ENCODE measurements at places on chromosomes 11 and 22.

GRCh38 chr11:64624883-64625481 lies 34.0 kb downstream of the SLC22A12 start:
- H3K4me1 ChIP-seq = peaks cover 17% of the 10 kb centered on the region
- no peak overlapping the region for H3K27ac ChIP-seq
- H3K27me3 ChIP-seq = no peaks in the 10 kb centered on the region
- no peak overlapping the region for H3K4me3 ChIP-seq

GRCh38 chr11:88813233-88813915 lies 252.4 kb downstream of the GRM5 start:
- no peaks in the 10 kb centered on the region for H3K4me1 ChIP-seq
- no peak overlapping the region for H3K4me3 ChIP-seq
- no peak overlapping the region for H3K27ac ChIP-seq
- DNase-seq = no peak
- H3K27me3 ChIP-seq = no peaks in the 10 kb centered on the region

GRCh38 chr11:32186118-32186517 lies 95.2 kb downstream of the RCN1 start:
- H3K4me3 ChIP-seq = no peak overlapping the region
- H3K27me3 ChIP-seq = no peaks in the 10 kb centered on the region
- no peak for DNase-seq
- no peaks in the 10 kb centered on the region for H3K4me1 ChIP-seq

- DNase-seq = no peak
- no peak overlapping the region for H3K4me3 ChIP-seq
- no peaks in the 10 kb centered on the region for H3K27me3 ChIP-seq
- H3K27ac ChIP-seq = no peak overlapping the region
These were observed 34.7 kb downstream of the PPM1F start for GRCh38 chr22:21917959-21918261.

GRCh38 chr11:26234451-26234850 lies 97.5 kb upstream of the ANO3 start:
- no peaks in the 10 kb centered on the region for H3K36me3 ChIP-seq
- H3K27me3 ChIP-seq = no peaks in the 10 kb centered on the region
- no peak for DNase-seq

DNA sequence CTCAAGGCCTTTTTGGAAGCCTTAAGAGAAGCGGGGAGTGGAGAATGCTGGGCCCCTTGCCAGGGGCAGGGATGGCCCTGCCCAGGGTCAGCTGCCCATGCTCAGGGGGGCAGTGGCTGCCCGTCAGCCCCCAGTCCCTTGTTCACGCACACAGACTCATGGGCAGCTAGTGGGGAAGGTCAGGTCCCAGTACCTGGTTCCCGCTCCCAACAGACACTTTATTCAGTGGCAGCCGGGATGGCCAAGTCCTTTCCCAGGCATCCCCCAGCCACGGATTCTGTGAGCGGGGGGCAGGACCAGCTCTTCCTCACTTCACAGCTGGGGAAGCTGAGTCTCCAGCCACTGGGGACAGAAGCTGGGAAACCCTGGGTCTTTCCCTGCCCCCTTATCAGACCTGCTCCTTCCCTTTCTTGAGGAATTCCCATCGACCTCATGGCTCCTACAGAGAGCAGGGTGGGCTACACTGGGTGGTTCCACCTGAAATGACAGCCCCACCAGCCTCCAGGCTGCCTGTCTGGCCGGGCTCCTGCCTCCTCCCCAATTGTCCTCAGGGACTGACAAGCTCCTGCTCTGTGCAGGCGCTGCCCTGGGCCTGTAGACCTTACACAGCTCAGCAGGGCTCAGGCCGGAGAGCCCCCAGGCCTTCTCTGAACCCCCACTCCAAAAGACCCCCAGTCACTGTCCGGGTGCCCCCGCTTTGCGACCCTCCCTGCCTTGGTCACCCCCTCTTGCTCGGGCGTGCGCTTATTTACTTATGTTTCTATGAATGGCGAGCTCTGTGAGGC lies 61.0 kb upstream of the FGF3 start:
- H3K27ac ChIP-seq = no peak overlapping the region
- peaks cover 57% of the 10 kb centered on the region for H3K27me3 ChIP-seq
- H3K4me1 ChIP-seq = no peaks in the 10 kb centered on the region
- no peaks in the 10 kb centered on the region for H3K36me3 ChIP-seq

GRCh38 chr11:69652999-69653398 lies 12.0 kb downstream of the CCND1 start:
- peaks cover 65% of the 10 kb centered on the region for H3K36me3 ChIP-seq
- DNase-seq = no peak
- no peak overlapping the region for H3K27ac ChIP-seq
- no peaks in the 10 kb centered on the region for H3K27me3 ChIP-seq

DNA sequence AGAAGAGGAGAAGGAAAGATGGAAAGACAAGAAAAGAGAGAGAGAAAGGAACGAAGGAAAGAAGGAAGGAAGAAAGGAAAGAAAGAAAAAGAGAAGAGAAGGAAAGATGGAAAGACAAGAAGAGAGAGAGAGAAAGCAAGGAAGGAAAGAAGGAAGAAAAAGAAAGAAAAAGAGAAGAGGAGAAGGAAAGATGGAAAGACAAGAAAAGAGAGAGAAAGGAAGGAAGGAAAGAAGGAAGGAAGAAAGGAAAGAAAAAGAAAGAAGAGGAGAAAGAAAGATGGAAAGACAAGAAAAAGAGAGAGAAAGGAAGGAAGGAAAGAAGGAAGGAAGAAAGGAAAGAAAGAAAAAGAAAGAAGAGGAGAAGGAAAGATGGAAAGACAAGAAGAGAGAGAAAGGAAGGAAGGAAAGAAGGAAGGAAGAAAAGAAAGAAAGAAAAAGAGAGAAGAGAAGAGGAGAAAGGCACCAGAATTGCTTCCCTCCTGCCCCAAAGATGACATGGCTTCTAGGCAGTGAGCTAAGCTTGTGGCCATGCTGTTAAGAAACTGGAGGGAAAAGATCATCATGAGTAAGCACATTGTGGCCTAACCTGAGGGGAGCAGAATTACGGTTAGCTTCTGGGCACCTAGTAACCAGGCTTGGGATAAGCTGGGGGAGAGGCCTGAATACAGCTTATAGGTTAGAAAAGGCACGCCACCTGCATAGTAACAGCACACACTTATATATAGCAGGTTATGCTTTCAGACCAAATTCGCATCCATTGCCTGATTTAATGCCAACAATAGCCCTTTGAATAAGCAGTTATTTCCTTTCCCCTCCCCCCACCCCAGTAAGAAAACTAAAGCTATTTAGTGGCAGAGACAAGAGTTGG lies 2.3 kb upstream of the ST3GAL4 start:
- peak overlapping the region; percentile 14 for H3K27ac ChIP-seq
- H3K36me3 ChIP-seq = no peaks in the 10 kb centered on the region
- no peak for DNase-seq
- H3K27me3 ChIP-seq = no peaks in the 10 kb centered on the region
- peaks cover 66% of the 10 kb centered on the region for H3K4me1 ChIP-seq
- no peak overlapping the region for H3K4me3 ChIP-seq

DNA sequence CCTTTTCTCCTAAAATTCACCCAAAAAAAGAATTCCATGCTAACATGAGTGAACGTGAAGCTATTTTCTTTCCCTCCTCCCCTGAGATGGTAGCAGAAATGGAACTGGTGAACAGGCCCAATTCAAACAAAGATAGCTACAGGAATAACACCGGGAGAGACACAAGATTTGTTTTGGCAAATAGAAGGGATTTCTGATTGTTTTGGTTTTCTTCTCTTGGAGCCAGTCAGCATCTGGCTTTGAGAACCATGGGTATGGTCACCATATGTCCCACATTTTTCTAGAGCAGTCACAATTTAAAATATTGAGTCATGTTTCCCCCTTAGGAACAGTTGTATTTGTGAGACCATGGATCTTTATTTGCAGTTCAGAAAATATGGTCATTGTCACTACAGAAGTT lies 214.1 kb downstream of the FAM76B start:
- H3K27me3 ChIP-seq = no peaks in the 10 kb centered on the region
- H3K4me3 ChIP-seq = no peak overlapping the region
- no peaks in the 10 kb centered on the region for H3K36me3 ChIP-seq
- peaks cover 28% of the 10 kb centered on the region for H3K4me1 ChIP-seq
- no peak for DNase-seq

GRCh38 chr11:95994329-95994728 lies 70.4 kb upstream of the MTMR2 start:
- H3K4me3 ChIP-seq = no peak overlapping the region
- peaks cover 17% of the 10 kb centered on the region for H3K36me3 ChIP-seq
- no peaks in the 10 kb centered on the region for H3K4me1 ChIP-seq
- no peak for DNase-seq

GRCh38 chr11:75576017-75576416 lies 14.0 kb downstream of the SERPINH1 start:
- no peaks in the 10 kb centered on the region for H3K36me3 ChIP-seq
- DNase-seq = no peak
- H3K27ac ChIP-seq = no peak overlapping the region
- H3K4me3 ChIP-seq = no peak overlapping the region
- H3K4me1 ChIP-seq = peaks cover 7% of the 10 kb centered on the region

GRCh38 chr11:63866211-63866610 lies 27.3 kb downstream of the MARK2 start:
- no peaks in the 10 kb centered on the region for H3K36me3 ChIP-seq
- peak overlapping the region; percentile 90 for H3K27ac ChIP-seq
- H3K27me3 ChIP-seq = no peaks in the 10 kb centered on the region

GRCh38 chr11:88050247-88050646 lies 125.0 kb downstream of the RAB38 start:
- H3K27me3 ChIP-seq = no peaks in the 10 kb centered on the region
- DNase-seq = no peak
- no peak overlapping the region for H3K4me3 ChIP-seq
- no peaks in the 10 kb centered on the region for H3K36me3 ChIP-seq
- H3K4me1 ChIP-seq = no peaks in the 10 kb centered on the region
- H3K27ac ChIP-seq = no peak overlapping the region

DNA sequence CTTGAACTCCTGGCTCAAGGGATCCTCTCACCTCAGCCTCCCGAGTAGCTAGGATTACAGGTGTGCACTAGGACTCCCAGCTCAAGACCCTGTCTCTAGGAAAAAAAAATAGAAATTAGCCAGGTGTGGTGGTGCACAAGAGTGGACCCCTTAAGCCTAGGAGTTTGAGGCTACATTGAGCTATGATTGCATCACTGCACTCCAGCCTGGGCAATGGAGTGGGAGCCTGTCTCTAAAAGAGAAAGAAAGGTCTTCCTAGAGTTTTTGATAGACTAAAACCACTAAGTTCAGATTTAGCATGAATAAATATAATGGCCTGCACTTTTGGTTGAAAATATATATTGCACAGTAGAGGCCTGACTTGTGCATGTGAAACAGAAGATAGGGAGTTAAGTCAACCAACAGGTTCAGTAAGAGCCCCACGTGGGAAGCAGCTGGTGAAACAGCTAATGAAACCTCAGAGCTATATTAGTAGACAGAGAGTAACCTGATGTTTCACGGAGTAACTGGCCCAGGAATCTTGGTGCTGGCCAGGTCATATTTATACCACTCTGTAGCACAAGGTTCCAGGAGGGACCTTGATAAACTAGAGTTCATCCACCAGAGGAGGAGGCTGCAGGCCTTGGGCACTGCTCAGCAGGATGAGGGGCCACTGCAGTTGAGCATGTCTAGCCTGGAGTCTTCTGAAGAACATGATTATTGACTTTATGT lies 4.6 kb upstream of the MICAL3 start:
- no peak for DNase-seq
- no peak overlapping the region for H3K27ac ChIP-seq
- no peak overlapping the region for H3K4me3 ChIP-seq
- H3K4me1 ChIP-seq = peaks cover 21% of the 10 kb centered on the region

DNA sequence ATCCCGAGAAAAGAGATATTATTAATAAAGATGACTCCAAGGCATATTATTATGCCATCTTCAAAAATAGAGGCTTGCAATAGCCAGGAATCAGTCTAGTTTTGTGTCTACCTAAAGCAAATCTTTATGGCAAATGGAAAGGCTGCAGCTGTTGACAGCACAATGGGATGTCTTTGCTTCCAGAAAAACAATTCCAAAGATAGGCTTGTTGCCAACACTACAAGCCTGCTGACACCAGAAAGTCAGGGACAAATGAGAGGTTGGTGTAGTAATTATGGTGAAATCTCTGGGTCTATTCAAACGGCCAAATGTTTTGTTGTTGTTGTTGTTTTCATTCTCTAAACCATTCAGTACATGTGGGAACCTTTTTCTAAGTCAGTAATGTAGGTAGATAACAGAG lies 101.8 kb downstream of the LUZP2 start:
- H3K27ac ChIP-seq = no peak overlapping the region
- no peak overlapping the region for H3K4me3 ChIP-seq
- H3K36me3 ChIP-seq = no peaks in the 10 kb centered on the region
- DNase-seq = no peak
- no peaks in the 10 kb centered on the region for H3K4me1 ChIP-seq
- no peaks in the 10 kb centered on the region for H3K27me3 ChIP-seq

DNA sequence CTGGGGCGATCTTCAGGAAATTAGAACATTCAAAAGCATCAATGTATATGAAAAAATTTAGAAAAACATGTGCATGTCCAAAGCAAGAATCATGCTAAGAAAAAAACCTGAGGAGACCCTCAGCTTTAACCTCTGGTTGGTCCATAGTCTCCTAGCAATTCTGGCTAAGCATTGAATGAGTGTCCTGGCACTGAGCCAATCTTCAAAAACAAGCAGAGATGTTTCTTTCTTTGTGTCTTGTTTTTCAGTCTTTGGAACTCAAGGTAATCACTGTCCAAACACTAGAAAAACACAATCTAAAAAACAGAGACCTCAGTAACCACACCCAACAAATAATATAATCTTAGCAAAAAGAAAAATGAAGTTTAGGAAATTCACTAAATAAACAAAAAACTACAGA lies 205.4 kb upstream of the CARD18 start:
- H3K36me3 ChIP-seq = no peaks in the 10 kb centered on the region
- no peak overlapping the region for H3K4me3 ChIP-seq
- no peaks in the 10 kb centered on the region for H3K4me1 ChIP-seq
- no peak for DNase-seq
- H3K27me3 ChIP-seq = no peaks in the 10 kb centered on the region
- H3K27ac ChIP-seq = no peak overlapping the region

GRCh38 chr22:42933485-42934091 lies 76.5 kb upstream of the ARFGAP3 start:
- no peaks in the 10 kb centered on the region for H3K27me3 ChIP-seq
- peak overlapping the region; percentile 98 for H3K27ac ChIP-seq
- H3K36me3 ChIP-seq = no peaks in the 10 kb centered on the region
- no peak for DNase-seq
- H3K4me3 ChIP-seq = no peak overlapping the region

- DNase-seq = no peak
- no peaks in the 10 kb centered on the region for H3K27me3 ChIP-seq
- no peak overlapping the region for H3K4me3 ChIP-seq
- H3K36me3 ChIP-seq = no peaks in the 10 kb centered on the region
- no peaks in the 10 kb centered on the region for H3K4me1 ChIP-seq
These were observed 36.6 kb upstream of the SYT7 start for GRCh38 chr11:61617515-61617914.

DNA sequence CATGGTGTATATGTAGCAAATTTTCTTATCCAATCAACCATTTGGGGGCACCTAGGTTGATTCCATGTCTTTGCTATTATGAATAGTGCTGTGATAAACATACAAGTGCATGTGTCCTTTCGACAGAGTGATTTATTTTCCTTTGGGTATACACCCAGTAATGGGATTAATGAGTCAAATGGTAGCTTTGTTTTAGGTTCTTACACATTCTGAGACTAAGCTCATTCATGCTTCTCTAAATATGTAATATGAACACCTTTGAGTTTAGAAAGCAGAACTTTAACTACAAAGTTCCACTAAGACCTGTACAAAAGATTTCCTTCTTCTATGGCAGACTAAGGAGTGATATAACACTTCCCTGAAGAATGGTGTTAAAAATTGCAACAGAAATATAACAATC lies 627.0 kb downstream of the KCNA4 start:
- no peak for DNase-seq
- no peaks in the 10 kb centered on the region for H3K27me3 ChIP-seq
- no peak overlapping the region for H3K4me3 ChIP-seq

Data from esophagus squamous epithelium (tissue), 5 donors.